ENCODE measurements at places on chromosomes 2 and 18. TPM values are rescaled to one million over a fixed set of nuclear protein-coding genes. Genes with fewer than 3 reads are reported as not detected.

Gene SLC4A5
- total RNA-seq, result 1.2 TPM

Gene IL37
- not detected for total RNA-seq

- DNase-seq, result no peak
Measured at GRCh38 chr18:37586656-37587225, 21.1 kb upstream of the CELF4 start.

- no peak for DNase-seq
Measured at GRCh38 chr2:9206991-9207640, 504 bp downstream of the ASAP2 start.

DNA sequence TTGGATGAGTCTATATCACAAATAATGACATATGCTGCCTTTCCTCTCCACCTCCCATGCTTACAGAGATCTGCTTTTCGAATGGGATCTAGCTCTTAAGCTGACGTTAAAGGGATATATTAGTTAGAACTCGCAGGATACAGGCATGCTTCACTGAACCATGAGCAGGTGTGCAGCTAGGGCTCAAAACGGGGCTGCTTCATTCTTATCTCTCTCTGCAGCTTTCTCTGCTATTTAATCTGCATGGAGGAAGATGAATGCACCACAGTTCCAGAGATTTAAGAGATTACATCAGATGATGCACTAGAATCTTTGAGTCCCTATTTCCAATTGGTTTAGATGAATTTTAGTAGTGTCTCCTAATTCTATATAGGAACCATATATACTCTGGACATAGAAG, 327.0 kb downstream of the RAD51AP2 start:
- no peak for DNase-seq

- no peak for DNase-seq
Measured at GRCh38 chr2:108554528-108554927, 20.3 kb downstream of the LIMS1 start.
